ENCODE measurements at places on chromosomes 3 and 15.

DNA sequence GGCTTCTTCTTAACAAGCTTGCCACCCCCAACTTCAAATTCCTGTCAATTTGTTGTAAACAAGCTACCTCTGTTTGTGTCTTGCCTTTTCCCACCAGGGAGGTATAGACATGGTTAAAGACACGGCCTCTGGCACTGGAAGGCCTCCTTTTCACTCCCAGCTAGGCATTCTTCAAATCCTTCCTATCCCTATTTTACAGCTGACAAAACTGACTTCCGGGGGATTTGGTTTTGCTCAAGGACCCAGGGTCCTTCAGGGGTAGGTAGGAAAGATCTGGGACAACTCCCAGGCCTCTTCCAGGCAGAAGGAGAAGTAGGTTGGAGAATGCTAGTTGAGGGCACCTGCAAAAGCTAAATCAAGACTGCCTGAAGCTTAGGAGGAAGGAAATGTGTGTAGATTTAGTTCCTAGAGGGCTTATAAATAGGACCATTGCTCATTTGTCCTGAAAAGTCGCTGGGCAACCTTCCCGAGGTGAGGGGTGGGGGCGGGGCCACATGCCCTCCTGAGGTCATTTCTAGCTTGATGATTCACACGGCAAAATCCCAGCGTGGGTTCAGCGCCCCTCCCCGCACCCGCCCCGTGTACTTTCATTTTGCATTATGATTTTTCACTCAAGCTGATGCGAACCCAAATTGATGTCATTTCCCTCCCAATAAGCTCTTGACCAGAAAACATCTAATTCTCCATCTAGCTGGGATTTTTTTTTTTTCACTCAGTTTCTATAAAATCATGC is 365.5 kb downstream of the SHQ1 start:
- H3K27ac ChIP-seq: no peak overlapping the region
- peaks cover 3% of the 10 kb centered on the region for H3K4me1 ChIP-seq
- DNase-seq: no peak
- H3K4me3 ChIP-seq: no peak overlapping the region
- no peaks in the 10 kb centered on the region for H3K36me3 ChIP-seq
- H3K27me3 ChIP-seq: no peaks in the 10 kb centered on the region

DNA sequence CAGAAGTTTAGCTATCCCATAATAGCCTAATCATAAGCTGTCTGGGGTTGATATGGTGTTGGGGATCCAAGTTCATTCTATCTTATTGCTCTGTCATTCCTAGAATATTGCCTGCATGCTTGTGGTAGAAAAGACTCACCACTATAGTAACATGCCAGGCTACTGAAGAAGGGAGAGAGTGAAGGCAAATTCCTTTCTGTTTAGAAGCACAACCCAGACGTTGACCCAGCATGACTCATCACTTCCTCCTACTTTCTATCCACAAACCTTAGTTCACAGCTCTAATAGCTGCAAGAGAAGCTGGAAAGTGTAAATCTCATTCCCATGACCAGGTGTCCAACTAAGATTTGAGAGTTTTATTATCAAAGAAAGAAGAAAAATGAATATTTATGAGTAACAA is 57.8 kb upstream of the NMD3 start:
- no peak overlapping the region for H3K4me3 ChIP-seq
- no peak for DNase-seq
- no peak overlapping the region for H3K27ac ChIP-seq
- no peaks in the 10 kb centered on the region for H3K4me1 ChIP-seq
- H3K27me3 ChIP-seq: no peaks in the 10 kb centered on the region

GRCh38 chr3:139518306-139518705 is 21.2 kb downstream of the RBP1 start:
- H3K36me3 ChIP-seq: peaks cover 10% of the 10 kb centered on the region
- DNase-seq: no peak
- H3K27ac ChIP-seq: no peak overlapping the region
- H3K4me1 ChIP-seq: peaks cover 4% of the 10 kb centered on the region

DNA sequence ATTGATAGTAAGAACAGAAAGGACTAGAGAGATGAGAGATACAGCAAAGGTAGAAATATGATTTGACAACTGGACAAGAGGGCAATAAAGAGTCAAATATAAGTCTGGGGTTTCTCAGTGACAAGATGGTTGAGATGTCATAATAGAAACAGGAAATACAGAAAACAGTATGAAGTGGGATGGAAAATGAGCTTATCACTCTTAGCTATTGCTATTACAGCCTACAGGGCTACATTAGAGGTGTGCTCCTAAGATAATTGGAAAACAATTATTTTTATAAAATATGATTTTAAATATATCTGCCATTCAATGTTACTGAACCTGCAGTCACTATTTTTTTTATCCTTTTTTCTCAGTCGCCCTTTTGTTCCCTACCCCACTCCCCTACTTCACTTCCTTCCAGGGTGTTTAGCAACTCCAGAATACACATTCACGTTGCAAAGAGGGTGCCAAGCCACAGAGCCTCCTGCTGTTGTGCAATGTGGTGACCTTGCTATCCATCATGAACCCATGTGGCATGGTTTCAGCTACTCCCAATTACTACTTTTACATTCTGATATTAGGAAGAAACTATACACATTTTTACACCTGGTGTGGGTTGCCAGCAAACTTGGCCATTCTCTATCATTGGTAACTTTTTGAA is 6.0 kb downstream of the NRG4 start:
- H3K4me1 ChIP-seq: no peaks in the 10 kb centered on the region
- H3K27me3 ChIP-seq: no peaks in the 10 kb centered on the region
- no peak overlapping the region for H3K27ac ChIP-seq
- H3K4me3 ChIP-seq: no peak overlapping the region
- no peaks in the 10 kb centered on the region for H3K36me3 ChIP-seq
- DNase-seq: no peak

GRCh38 chr15:101177866-101178265 is 74.0 kb downstream of the CHSY1 start:
- no peak for DNase-seq
- peaks cover 18% of the 10 kb centered on the region for H3K4me1 ChIP-seq
- H3K27me3 ChIP-seq: no peaks in the 10 kb centered on the region
- no peak overlapping the region for H3K4me3 ChIP-seq
- no peak overlapping the region for H3K27ac ChIP-seq
- H3K36me3 ChIP-seq: peaks cover 30% of the 10 kb centered on the region

DNA sequence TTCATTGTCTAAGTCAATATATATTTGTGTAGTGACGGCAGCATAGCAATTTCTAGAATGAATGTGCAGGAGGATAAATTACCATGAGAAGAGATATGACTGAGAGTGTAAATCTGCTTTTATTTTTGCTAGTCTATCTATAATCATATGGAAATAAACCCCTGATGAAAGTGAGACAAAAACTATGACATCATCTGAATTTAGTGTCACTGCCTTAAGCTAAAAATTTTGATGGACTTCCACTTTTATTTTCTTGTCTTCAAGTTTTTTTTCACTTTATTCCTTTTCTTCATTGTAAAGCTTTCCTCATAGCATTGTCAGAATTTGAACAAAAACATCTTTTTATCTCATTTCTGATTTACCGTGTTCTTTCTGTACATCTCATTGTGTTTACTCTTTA is 242.0 kb downstream of the CHST2 start:
- H3K4me1 ChIP-seq: no peaks in the 10 kb centered on the region
- no peak for DNase-seq
- H3K36me3 ChIP-seq: no peaks in the 10 kb centered on the region
- no peaks in the 10 kb centered on the region for H3K27me3 ChIP-seq
- no peak overlapping the region for H3K27ac ChIP-seq

- H3K27ac ChIP-seq: peak overlapping the region; percentile 86
- peaks cover 13% of the 10 kb centered on the region for H3K4me1 ChIP-seq
- H3K27me3 ChIP-seq: no peaks in the 10 kb centered on the region
- no peak for DNase-seq
Observed at GRCh38 chr15:31871166-31871886, 159.0 kb upstream of the CHRNA7 start.

GRCh38 chr3:66297900-66298299 is 77.1 kb downstream of the SLC25A26 start:
- H3K4me1 ChIP-seq: peaks cover 3% of the 10 kb centered on the region
- no peak overlapping the region for H3K27ac ChIP-seq
- H3K4me3 ChIP-seq: no peak overlapping the region
- H3K27me3 ChIP-seq: no peaks in the 10 kb centered on the region
- H3K36me3 ChIP-seq: no peaks in the 10 kb centered on the region
- no peak for DNase-seq

DNA sequence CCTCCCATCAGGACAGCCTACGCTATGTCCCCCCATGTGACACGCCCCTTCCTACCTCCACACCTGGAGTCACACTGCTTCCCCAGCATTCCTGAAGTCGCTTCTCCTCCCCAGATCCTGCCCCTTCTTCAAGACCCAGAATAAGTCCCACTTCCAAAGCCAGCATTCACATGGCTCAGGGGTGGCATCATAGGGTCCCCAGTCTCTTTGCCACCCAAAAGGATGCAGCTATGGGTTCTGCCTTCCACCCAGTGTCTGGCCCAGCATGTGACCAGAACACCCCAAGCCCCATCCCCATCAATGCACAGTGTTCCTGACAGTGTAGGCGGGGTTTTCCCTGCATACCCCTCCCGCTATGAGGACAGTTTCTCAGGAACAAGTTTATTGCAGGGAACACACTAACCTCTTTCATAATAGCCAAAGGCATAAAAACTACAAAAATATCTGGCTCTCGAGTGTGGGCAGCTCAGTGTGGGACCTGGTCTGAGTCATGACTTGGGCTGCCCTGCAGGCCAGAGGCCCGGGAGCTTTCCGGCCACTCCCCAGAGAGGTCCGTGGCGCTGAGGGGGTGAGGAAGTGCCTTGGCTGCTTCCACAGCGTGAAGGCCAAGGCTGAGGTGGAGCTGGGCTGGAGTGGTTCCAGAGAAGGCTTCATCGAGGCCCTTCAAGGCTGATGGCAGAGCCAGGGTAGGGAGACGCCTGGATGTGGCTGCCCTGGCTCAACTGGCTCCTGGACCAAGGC is 5.8 kb downstream of the ISLR start:
- peak overlapping the region; percentile 64 for H3K27ac ChIP-seq
- no peaks in the 10 kb centered on the region for H3K27me3 ChIP-seq
- H3K4me1 ChIP-seq: peaks cover 39% of the 10 kb centered on the region
- no peak overlapping the region for H3K4me3 ChIP-seq
- peaks cover 2% of the 10 kb centered on the region for H3K36me3 ChIP-seq
- no peak for DNase-seq

DNA sequence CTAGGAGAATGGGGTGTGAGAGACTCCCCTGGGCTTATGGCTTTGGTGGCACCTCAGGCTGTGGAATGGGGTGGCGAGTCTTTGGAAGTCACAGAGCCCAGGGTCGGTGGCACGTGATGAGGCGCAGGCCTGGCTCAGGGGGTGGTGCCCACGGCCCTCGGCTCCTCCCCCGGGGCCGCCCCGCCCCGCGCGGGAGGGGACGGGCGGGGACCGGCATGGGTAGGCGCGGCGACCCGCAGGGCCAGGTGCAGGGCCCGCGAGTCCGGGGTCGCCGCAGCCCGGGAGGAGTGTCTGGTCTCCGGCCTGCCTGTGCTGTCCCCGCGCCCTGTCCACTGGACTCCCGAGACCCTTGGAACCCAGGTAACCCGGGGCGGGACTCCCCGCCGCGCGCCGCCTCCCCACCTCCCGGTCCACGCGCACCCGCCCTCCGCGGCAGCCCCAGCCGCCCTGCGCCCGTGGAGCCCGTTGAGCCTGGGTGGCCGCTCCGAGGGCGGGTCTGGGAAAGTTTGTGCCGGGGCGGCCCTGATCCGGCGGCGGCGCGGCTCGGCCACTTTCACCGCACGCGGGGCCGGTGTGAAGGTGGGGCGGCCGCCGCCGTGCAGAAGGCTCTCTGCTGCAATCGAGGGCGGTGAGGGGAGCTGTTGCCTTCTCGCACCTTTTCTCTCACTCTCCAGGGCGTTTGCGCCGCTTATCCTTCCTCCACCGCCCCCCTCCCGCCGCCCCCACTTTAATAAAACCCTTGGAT is at the start of gene PAQR5:
Gene PAQR5, plus strand, starts transcription at position 216 of the 745 bp plus-strand sequence. CDS start 61,169 bp downstream, outside the sequence.
- peak within 1 kb of the TSS; percentile 24 for H3K4me3 ChIP-seq
- peaks cover 16% of the 10 kb centered on the region for H3K4me1 ChIP-seq
- no peaks in the 10 kb centered on the region for H3K36me3 ChIP-seq
- H3K27me3 ChIP-seq: peaks cover 36% of the 10 kb centered on the region
